ENCODE measurements at places on chromosomes 1 and 21. TPM values are rescaled to one million over a fixed set of nuclear protein-coding genes. Genes with fewer than 3 reads are reported as not detected.

RGS8 gene
- total RNA-seq = not detected

ADAMTS4 gene
- 0.05 TPM for total RNA-seq

TMPRSS2 gene
- 1.2 TPM for total RNA-seq

FAAH gene
- total RNA-seq = 20.8 TPM

LYPD8 gene
- not detected for total RNA-seq

SYCP1 gene
- total RNA-seq = not detected

KLF17 gene
- not detected for total RNA-seq

MMEL1 gene
- total RNA-seq = not detected
